AG04450 (cell line): ENCODE measurements at places on chromosomes 11 and 22. TPM values are rescaled to one million over a fixed set of nuclear protein-coding genes. Genes with fewer than 3 reads are reported as not detected.

- DNase-seq, result no peak
Measured at GRCh38 chr22:31045900-31046538, 35.1 kb upstream of the SMTN start.

Gene PDE2A
- 0.02 and 0.11 TPM in 2 replicates for polyA plus RNA-seq

- no peak for DNase-seq
Measured at GRCh38 chr11:17702876-17703275, 16.5 kb upstream of the MYOD1 start.

GRCh38 chr11:132858223-132858622 lies 674.1 kb downstream of the OPCML start:
- peak; percentile 39 for DNase-seq

DNA sequence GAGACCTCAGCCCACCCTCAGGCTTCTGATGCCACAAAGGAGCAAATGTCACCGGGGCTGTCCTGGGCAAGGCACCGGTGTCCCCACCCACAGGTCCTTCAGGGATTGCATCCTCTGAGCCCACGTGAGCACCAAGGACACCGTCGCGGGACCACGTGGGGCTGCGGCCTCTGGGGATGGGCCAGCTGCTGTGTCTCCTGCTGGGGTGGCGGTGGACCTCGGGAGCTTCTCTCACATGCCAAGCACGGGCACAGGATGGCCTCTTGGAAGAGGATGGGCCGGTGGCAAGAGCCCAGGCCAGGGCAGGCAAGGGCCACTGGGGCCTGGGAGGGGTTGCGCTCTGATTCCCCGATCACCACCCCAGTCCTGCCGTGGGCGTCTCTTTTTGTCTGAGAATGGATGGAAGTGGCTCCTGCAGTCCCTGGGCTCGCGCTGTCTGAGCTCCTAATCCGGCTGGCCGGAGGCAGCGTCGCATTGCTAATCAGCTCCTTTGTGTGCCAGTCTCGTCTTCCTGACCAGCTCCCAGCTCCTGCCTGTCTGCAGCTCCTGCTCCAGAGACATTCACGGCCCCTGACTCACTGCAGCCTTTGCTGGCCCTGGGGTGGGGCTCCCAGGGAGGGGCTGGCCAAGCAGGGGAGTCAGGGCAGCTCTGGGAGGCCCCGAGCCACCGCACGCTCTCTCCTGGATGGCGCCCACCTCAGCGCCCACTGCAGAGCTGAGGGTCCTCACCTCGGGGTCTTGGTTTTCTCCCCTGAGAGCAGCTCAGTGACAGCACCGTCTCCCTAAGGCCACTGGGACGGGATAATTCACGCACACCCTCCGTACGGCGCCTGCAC lies 146.7 kb downstream of the CTTN start:
- no peak for DNase-seq

- no peak for DNase-seq
Measured at GRCh38 chr11:82873919-82874333, 26.3 kb downstream of the PRCP start.

DNA sequence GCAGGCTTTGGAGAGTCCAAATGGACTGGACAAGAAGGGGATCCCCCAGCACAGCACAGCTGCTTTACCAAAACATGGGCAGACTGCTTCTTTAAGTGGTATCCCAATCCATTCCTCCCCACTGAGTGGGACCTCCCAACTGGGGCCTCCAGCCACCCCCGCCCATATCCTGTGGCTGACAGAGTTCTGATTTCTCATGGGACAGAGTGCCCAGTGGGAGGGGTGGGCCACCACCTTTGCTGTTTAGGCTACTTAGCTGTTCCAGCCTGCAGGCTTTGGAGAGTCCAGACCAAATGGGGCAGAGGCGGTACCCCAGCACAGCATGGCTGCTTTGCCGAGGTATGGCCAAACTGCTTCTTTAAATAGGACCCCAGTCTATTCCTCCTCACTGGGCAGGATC lies 26.9 kb upstream of the DEUP1 start:
- DNase-seq, result no peak

DNA sequence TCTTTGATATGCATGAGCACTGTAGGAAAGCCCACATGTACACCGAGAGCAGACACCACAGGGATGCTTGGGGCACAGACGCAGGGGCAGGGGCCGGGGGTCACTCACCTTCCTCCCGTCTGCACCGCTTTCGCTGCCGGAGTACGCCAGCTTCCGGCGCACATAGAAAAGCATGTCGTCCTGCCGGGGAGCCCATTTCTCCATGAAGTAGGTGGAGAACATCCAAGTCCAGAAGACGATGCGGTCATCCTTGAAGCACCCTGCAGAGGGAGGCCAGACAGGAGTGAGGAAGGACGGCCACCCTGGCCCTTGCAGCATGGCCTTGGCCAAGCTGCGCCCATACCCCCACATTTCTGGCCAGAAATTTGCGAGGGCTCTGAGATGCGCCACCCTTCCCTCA lies 28.8 kb downstream of the KIAA0930 start:
- no peak for DNase-seq

DNA sequence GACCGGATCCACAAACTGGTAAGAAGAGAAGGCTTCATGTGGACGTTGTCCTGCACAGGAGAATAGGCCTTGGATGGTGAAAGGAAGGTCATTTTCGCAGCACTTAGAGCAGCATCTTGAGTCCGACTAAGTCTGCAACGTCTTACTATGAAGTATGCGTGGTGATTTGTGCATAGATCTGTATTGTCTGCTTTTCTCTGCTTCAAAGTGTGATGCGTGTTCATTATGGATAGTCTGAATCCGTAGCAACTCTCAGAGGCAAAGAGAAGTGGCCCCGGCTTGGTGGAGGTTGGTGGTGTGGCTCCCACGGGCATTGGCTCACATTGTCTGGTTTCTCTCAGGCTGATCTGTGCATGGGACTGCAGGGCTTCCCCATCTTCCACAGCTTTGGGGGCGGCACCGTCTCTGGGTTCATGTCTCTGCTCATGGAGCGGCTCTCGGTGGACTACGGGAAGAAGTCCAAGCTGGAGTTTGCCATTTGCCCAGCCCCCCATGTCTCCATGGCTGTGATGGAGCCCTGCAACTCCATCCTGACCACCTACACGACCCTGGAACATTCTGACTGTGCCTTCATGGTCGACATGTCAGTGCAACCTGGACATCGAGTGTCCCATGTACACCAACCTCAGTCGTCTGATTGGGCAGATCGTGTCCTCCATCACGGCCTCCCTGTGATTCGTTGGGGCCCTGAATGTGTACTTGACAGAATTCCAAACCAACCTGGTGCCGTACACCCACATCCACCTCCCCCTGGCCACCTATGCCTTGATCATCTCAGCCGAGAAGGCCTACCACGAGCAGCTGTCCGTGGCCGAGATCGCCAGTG lies 21.5 kb downstream of the LRRC74B start:
- DNase-seq, result no peak

GRCh38 chr11:94025690-94026394 lies 4.7 kb downstream of the HEPHL1 start:
- no peak for DNase-seq

GRCh38 chr22:49853981-49854831 lies 562 bp downstream of the ZBED4 start:
- no peak for DNase-seq

GRCh38 chr11:72136684-72137262 lies 1.2 kb downstream of the FOLR3 start:
- no peak for DNase-seq

DNA sequence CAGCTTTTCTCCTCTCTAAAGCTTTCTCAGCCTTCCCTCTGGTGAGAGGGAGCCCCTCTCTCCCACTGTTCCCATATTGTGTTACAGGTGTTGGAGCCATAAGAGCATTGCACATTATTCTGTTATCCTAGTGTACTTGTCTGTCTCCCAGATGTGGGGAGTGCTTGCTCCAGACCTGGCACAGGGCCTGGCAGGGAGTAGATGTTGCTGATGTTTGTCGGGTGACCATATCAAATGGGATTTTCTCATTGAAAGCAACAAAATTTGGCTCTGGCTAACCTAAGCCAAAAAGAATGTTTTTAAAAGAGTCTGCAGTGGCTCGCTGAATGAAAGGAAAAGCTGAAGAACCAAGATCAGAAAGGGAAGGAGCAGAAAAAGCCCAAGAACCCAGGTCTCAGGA lies 41.1 kb downstream of the CYB5R2 start:
- DNase-seq, result no peak

- no peak for DNase-seq
Measured at GRCh38 chr22:20116376-20116950, 559 bp downstream of the RANBP1 start.

- no peak for DNase-seq
Measured at GRCh38 chr11:49499117-49499516, 290.7 kb upstream of the FOLH1 start.

- DNase-seq, result no peak
Measured at GRCh38 chr22:50208939-50209892, 8.4 kb downstream of the SELENOO start.

- no peak for DNase-seq
Measured at GRCh38 chr22:40244586-40244985, 66.9 kb downstream of the TNRC6B start.

- no peak for DNase-seq
Measured at GRCh38 chr11:130474637-130475400, 26.4 kb downstream of the ADAMTS15 start.

Gene KCNQ1
- not detected in 2 replicates for polyA plus RNA-seq

Gene RPUSD4
- polyA plus RNA-seq, result 22.0 and 24.9 TPM in 2 replicates

DNA sequence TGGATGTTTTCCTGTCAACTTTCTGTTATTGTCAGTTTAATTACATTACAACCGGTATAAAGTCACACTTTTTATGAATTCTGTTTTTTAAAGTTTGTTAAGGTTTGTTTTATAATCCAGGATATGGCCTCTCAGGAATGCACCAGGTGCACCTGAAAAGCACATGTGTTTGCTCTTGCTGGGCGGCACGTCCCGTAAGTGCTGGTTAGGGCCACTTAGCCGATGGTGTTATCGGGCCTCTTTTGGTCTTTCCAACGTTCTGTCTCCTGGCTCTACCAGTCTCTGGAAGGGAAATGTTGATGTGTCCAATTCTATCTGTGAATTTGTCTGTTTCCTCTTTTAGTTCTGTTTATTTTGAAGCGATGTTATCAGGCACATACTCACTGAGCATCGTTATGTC lies 695.7 kb downstream of the BRD1 start:
- DNase-seq, result no peak

- DNase-seq, result no peak
Measured at GRCh38 chr11:48148749-48149148, 67.9 kb upstream of the OR4B1 start.

Gene ANKRD49
- polyA plus RNA-seq, result 12.4 and 16.0 TPM in 2 replicates

GRCh38 chr11:44611687-44612434 lies 46.4 kb downstream of the CD82 start:
- DNase-seq, result no peak

DNA sequence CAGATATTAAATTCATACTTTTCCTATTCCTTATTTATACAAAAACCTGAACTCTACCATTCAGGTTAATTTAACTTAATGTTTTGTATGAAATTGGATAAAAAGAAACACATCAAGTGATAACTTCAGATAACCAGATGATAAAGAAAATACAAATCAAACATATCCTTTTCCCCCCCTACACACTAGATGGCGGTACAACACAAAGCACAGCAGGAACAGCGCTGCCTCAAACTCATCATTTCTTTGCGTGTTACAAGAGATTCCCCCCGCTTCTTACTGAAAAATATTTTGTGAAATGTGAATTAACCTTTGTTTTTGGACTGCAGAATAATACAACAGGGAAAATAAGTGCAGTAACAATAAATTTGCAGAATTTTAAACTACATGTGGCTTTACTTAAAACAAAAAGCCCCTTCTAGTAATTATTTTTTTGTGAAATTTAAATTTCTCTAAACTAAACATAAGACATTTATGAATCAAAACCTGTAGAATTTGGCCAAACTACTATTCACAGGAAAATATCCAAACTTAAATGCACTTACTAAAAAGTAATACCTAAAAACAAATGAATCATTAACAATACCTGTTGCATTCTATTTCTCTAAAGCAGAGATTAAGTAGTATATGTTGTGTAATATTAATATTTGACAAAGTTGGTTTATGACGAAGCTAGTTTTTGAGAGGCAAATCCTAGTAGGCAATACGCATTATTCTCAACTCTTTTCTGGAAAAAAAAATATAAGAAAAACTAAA lies 74.4 kb downstream of the ARHGAP32 start:
- peak; percentile 64 for DNase-seq

GRCh38 chr11:57375490-57375889 lies 5.5 kb downstream of the PRG3 start:
- no peak for DNase-seq

- DNase-seq, result no peak
Measured at GRCh38 chr11:72579816-72580641, 94.2 kb downstream of the PDE2A start.

Gene PNPLA3
- 3.9 and 4.0 TPM in 2 replicates for polyA plus RNA-seq

- DNase-seq, result no peak
Measured at GRCh38 chr11:63610604-63611394, 3.4 kb downstream of the PLAAT3 start.

DNA sequence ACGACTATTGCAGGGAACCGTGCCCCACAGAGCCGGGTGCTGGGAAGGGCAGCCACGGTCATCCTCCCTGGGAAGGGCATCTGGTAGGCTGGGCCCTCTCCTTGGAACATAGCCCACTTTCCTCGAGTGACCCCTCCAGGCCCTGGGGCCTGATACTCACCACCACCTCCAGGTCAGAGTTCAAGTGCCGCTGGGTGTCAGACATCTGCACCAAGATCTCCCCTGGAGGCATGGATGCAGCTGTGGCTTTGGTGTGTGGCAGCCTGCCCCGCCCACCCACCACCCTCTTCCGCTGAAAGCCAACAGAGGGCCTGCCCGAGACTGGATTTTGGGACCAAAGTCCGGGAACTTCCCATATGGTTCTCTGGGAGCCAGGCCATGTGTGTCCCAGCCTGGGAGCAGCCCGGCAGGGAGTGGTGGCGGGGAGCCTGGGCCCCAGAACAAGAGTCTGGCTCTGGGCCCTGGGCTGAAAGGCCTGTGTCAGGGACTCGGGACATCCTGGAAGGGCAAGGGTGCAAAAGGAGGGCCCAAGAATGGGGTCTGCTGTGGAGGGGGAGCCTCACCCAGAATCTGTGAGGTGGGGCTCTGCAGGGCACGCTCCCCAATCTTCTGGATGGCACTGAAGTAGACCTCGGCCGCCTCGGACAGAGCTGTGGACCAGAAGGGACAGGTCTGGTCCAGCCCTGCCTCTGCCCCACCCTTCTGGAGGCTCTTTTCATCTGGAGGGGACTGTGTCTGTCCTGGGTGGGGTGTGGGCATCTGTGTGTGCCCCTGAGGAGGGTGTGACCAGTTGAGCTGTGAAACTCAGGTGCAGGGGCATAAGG lies 2.6 kb downstream of the BAIAP2L2 start:
- no peak for DNase-seq

DNA sequence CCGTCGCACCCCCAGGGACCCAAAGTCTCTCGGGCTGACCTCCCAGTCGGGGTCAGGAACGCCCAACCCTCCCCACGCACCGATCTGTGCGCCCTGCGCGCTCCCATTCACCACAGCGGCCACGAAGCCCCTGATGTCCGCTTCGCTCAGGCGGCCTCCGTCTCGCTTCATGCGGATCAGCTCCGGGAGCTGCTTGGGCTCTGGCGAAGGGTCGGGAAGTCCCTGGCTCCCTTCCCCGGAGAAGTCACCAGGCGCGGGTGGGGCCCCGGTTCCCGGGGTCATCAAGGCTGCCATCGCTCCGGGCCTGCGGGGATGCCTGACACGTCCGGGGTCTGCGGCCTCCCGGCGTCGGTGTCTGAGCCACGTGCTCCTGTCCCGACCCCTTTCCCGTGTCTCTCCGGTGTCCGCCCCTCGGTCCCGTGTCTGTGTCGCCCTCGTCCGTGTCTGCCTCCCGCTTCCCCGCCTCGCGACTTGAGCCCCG lies 356 bp downstream of the TYMP start:
- DNase-seq, result no peak
